Peyer's patch (tissue), 4 donors: ENCODE measurements at places on chromosomes 4 and X.
A peak's percentile ranks its signal among the peaks of the same experiment; 100 is the strongest.

DNA sequence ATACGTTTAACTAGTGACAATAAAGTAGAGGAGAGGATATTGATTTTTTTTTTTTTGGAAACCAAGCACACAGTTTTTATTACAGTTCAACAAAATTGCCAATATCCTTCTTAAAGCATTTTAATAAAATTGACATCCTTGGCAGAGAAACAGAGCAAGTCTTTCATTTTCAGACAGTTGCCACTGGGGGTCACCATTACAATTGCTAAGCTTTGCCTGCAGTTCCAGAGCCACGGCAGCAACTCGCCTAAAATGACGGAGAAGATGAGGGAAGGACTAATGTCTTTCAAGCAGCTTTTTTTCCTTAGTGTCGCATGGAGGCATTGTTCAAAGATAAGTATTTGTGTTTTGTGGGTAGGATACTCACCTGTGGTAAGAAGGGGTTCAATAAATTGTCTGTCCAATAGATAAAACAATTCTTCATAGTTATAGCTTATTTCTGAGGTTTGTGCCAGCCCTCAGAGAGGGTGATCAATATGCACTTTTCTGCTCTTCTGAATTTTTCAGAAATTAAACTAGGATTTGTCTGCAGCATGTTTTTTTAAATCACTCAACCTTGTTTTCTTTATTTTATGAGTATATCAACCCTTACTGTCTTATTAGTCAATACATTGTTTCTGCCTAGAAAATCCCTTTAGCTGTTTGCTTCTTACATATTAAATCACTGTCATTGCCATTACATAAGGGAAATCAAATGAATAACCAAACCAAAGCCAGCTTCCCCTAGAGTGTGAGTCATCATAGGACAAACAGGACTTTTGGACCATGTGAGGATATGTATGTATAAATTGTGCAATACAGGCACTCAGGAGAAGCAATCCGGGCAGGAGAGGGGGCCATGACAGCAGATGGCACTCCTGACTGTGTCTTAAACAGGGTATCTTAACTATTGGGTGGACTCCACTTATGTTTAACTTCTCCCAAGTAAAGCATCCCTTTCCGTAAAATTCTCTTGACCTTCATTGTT lies 508.1 kb upstream of the ARX start:
- DNase-seq: no peak

DNA sequence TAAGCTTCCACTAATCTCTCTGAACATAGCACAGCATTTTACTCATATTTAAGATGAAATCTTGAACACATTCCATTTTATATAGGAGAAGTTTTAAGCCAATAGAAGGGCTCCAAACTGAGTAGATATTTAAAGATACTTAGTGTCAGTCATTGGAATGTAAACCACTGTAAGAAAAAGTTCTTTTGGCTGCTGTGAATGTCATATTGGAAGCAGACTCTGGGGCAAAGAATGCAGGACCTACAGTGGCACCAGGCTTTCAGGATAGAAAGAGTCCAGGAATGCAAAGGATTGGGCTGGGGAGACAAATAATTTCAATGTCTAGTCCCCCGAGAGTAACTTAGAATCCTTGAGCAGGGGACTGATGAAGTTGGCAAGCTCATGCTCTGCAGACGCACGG lies 1047.7 kb downstream of the STIM2 start:
- no peak for DNase-seq

GRCh38 chr4:82906469-82906868 lies 5.9 kb downstream of the THAP9 start:
- no peak for DNase-seq

GRCh38 chrX:13369256-13370030 lies 49.6 kb upstream of the ATXN3L start:
- no peak for DNase-seq

GRCh38 chr4:11367371-11367770 lies 61.3 kb downstream of the HS3ST1 start:
- DNase-seq: peak; percentile 63

DNA sequence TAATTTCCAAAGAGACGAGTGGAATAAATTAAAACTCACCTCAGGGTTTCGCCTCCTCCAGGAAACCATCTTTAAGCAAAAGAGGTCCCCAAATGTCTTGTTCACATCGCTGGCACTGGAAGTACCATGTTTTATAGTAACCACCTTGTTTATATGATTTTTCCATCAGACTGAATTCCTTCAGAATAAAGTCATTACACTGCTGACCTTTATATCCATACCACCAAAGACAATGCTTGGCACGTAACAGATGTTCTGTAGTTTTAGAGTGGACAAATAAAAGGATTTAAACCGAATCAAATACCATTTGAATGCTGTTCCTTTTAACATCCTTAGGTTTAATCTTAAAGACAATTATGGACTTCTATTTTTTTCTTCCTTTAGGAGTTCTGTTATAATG lies 4.7 kb downstream of the NUDT6 start:
- no peak for DNase-seq

DNA sequence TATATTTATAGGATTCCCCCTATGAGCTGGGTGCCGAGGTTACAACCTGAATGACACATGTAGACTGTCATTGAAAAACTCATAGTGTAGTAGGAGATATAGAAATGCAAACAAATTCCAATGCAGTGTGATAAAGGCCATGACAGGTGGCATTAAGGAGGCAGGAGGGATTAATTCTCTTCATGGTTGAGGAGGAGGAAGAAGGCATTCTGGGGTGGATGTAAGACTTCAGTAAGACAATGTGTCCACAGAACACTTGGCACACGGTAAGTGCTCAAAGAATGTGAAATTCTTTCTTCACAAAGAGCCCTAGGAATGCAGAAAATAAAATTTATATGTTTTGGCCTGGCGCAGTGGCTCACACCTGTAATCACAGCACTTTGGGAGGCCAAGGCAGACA lies 136.5 kb downstream of the RBM47 start:
- DNase-seq: no peak

GRCh38 chr4:39502019-39502663 lies 25.1 kb downstream of the UGDH start:
- no peak for DNase-seq

GRCh38 chrX:114450911-114451310 lies 133.0 kb upstream of the HTR2C start:
- no peak for DNase-seq

DNA sequence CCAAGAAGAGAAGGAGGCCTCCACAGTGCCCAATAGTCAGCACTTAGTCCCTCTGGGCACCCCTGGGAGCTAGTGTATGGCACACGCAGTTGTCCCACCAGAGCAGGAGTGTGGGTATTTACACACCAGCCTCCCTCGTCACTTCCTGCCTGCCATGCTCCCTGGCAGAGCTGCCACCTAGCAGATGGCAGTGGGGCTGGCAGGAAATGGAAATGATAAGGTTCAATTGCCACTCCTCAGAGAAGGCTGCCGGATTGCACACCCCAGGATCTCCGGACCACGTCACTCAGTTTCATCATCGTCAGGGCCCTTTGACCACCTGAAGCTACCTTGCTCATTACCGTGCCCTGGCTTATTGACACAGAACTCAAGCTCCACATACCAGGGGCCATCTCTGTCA lies 173.3 kb upstream of the PSAPL1 start:
- no peak for DNase-seq

- no peak for DNase-seq
Measured at GRCh38 chr4:121648516-121648915, 48.3 kb downstream of the ANXA5 start.

- no peak for DNase-seq
Measured at GRCh38 chr4:6277139-6277802, 7.6 kb downstream of the WFS1 start.

GRCh38 chr4:77076889-77077635 lies 1.3 kb upstream of the CCNI start:
- no peak for DNase-seq

DNA sequence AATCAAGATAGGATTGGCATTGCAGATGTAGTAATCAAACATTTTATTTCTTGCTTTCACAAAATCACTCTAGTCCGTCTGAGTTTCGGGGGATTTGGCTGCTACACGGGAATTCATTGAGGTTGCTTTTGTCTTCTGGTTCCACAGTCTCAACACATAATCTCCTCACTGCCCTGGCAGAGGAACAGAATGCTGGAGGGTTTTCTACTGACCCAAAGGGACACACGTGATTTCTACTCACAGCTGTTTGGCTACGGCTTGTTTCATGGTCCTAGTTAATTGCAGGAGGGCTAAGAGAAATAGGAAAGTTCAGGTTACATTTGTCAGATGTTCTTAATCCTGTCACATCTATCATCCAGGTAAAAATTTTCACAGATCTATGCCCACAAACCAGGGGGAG lies 1811.6 kb downstream of the ARAP2 start:
- DNase-seq: no peak

DNA sequence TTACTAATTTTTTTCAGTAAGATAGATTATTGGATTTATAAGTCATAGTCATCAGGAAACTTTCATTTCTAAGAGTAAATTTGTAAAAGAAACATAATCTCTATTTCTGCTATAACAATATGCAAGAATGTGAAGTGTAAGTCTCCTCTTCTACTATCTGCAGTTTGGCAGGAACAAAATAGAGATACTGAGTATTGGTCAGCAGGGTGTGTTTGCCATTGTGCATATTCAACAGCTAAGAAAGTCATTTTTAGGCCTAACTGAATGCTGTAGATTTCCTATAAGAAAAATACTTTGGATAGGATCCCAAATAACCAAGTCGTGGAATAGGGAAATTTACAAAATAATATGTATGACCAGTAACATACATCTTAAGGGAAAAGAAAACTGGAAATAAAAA lies 253.3 kb upstream of the EPHA5 start:
- DNase-seq: no peak
